Caudate nucleus (tissue), 63 donors: ENCODE measurements at places on chromosomes 4 and X.

- DNase-seq: no peak
Observed at GRCh38 chr4:36277533-36277932, 3.9 kb upstream of the DTHD1 start.

DNA sequence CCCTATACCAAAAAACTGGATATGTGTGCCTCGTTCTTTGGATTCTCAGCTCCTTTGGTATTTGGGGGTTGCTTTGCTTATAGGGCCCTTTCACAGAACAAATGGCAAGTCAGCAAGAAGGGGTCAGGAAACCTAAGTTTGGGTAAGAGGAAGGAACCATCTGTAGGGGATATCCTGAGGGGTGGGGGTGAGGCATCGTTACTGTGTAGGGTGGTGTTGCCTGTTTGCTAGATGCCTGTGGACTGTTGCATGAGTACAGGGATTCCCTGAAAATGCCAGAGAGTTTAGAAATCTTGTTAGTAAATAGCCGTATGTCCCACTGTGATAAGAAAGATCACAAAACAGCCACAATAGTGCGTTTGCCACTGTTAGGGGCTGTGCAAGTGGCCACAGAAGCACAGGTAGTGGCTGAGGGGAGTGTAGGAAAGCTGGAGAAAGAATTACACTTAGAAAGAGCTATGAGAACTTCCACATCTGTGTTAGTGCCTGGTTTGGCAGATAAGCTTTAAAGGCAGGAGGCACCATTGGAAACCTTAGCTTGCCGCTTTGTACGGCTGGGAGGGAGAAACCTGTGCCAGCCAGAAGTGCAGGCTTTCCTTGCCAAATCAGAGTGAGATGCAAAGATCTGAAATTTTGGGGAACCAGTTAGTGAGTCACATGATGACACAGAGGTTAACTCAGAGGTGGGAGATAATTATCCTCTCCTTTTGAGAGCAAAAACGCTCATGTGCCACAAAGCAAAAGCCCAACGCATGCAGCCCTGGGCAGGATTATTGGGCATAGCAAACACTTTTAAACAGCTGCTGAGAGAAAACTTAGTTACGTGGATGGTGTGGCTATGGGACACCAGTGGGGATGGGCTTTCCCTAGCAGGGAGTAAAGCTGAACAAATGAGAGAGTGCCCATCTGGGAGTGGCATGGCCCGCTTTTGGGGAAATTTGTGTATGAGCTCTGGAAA, 343.7 kb downstream of the ARAP2 start:
- no peak for DNase-seq

DNA sequence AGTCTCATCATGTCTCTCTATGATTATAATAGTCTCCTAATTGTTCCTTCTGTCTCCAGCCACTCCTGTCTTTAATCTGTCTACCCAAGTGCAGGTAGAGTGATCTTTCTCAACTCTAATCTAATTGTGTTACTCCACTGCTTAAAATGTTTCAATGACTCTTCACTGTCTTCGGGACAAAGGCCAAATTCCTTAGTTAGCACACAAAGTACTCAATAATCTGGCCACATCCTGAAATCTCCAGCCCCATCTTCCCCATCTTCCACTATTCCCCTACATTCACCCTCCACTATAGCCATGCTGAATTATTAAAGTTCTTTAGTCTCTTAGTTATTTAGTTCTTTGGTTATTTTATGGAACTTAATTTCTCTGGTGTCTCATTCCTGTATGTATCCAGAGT, 353.3 kb downstream of the OPHN1 start:
- no peak for DNase-seq

DNA sequence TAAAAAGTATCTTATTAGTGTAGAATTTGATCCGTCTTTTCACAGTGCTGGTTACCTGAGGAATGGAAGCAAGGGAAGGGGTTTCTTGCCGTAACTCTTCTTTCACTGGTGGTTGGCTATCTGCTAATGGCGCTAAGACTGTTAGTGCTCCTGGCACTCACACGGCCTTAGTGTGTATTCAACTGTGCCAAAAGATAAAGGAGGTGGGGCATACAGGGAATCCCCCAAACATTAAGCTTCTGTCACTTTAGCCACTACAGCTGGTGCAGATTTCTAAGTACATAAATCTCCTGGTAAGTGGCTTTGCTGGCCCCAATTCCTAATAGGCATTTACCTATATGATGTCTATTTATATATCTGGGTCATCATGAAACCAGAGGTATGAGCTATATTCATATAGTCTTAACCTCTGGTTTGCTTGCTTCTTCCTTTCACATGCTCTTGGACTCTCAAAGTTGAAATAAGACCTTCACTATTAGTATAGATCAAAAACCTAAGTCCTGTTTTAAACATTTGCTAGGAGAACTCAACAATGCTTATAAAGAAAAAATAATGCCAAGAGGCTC, 95.1 kb downstream of the TSPAN7 start:
- DNase-seq: no peak

DNA sequence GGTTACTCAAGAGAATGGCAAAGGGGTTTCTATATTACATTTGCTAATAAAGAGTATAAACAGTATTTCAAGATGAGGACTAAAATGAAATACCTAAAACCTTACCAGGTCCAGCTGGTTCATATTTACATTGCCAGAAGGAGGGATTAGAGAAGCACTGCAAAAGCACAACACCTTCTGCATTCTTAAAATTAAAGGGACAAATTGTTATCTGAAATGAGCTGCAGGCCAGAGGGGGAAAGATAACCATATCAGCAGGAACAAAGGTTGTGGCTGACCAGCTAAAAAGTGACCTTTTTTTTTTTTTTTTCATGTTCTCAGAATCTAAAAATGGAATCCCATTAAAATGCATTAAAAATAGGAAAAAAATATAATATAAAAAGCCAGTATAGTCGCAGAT, 39.7 kb downstream of the AFF2 start:
- no peak for DNase-seq

- DNase-seq: no peak
Observed at GRCh38 chrX:623268-623598, 7.4 kb upstream of the SHOX start.

DNA sequence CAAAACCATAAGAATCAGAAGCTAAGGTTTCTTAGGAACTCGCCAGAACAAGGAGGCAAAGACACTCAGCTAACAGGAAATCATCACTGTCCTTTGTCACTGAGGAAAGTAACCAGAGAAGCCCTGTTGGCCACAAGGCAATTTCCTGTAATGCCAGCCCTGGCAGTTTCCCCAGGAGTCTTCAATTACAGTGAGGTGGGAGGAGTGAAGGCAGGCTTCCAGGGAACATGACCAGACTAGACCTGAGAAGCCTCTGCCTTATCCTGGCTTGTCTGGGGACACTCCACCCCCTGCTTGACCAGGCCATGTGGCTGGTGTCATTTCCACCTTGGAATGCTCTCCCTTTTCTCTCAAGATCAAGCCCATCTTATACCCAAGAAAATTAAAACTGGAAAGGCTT, 125.3 kb downstream of the COL4A6 start:
- DNase-seq: no peak

DNA sequence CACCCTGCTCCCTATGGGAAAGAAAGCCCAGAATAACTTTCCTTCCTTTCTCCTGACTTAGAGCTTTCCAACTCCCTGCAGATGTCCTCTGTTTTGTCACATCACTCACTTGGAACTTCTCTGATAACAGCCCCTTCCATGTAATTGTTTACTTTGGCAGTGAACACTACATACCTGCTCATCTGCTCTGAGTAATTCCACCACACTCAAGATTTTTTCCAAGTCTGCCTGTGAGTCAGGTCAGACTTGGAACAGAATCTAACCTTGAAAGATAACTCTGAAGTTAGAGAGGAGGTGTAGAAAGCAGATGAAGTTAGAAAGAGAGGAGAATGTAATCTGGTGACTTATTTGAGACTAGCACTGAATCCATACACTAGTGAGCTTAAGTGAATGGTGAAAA, 7.4 kb downstream of the MAGEB10 start:
- DNase-seq: no peak

- DNase-seq: no peak
Observed at GRCh38 chr4:74715706-74716435, 78.5 kb downstream of the BTC start.

- DNase-seq: no peak
Observed at GRCh38 chr4:112196461-112196860, 35.1 kb upstream of the AP1AR start.

GRCh38 chr4:82140422-82140821, 233.4 kb downstream of the HNRNPD start:
- no peak for DNase-seq

- DNase-seq: no peak
Observed at GRCh38 chr4:127622921-127623796, 9.6 kb upstream of the INTU start.

- DNase-seq: no peak
Observed at GRCh38 chr4:138392751-138393308, 150.7 kb upstream of the SLC7A11 start.

DNA sequence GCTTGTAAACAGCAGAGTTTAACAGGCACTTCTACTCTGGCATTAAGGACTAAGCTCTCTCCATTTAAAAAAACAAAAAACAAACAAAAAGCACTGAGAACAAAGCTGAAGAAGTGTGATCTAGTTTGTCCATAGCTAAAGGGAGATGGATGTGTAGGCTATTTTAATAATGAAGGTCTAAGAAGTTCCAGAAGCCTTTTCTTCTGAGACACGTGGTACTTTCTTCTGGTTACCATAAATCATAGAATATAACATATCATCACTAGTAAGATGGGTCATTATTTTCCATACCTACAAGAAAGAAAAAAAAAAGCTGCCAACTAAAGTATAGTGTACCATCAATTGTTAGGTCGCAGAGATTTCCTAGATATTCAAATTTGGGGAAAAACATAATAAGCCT, 722 bp upstream of the NBDY start:
- DNase-seq: peak; percentile 0

DNA sequence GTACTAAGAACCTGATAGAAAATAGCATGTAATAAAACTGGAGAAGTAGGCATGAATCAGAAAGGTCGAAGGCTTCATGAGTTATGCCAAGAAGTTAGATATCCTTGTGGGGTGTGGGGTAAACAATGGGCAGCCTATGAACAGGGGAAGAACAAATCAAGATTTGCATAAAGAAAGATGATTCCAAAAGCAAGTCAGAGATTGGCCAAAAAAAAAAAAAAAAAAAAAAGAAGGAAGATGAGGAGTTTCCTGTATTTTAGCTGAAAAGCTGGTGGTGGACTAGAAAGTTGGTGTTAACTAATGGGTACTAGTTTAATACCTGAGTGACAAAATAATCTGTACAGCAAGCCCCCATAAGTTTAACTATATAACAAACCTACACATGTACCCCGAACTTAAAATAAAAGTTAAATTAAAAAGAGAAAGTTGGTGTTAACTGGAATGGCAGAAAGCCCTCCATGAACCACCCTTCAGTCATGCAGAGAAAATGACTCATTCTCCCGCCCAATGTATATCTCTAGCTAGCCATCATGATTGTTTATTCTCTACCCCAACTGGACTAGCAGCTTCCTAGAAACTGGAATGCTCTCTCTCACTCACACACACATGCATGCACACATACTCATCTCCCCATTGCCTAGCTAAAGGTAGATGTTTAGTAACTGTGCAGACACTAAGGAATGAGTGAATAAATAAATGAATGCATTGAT, 41.7 kb downstream of the ATP11C start:
- DNase-seq: no peak

DNA sequence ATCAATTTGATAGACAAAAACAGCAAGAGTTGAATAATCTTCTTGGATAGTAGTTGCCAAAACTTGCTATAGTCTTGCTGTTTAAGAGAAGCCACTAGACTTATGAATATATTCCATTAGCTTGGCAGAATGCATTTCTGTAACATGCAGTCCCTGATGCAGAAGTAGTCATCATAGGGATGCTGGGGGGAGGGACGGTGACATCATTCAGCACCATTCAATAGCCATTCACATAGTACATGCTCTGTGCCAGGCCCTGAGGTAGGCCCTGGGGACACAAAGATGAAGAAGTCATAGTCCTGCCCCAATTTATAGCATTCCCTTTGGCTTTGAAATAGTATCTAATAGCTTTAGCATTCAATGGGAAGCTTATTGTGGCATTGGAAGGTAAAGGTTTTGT, 185.5 kb upstream of the AFF2 start:
- DNase-seq: no peak

DNA sequence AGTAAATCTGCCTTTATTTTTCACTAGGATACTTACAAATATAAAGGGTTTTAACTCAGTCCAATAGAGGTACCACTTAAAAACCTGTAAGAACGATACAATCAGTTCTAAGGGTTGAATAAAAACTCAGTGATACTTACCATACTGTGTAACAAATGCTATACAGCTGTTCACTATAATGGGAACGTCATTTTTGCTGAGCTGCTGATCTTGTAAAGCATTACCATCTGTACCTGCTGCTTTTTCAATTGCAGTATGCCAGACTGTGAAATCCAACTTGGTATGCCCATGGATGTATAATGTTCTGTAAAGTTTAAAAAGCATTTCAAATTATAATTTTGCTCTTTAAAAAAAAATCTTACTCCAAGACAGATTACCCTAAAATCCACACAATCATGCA, 111.2 kb downstream of the ARAP2 start:
- DNase-seq: no peak

GRCh38 chrX:2767631-2768455, 16.0 kb downstream of the XG start:
- DNase-seq: no peak

- no peak for DNase-seq
Observed at GRCh38 chr4:24551492-24552289, 32.7 kb downstream of the DHX15 start.

DNA sequence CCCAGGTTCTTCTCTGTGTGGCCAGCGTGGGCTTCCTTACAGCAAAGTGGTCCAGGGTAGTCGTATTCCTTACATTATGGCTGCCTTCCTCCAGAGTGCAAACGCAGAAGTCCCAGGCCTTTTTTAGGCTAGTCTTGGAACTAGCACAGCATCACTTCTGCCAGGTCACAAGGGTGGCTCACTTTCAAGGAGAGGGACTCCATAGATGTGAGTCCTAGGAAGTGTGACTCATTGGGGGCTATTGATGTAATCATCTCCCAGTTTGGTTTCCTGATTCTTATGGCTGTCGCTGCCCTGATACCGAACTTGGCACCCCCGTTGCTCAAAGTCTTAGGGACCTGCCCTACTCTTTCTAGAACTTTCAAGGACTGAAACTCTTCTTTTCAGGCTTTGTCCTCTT, 140.0 kb downstream of the DCK start:
- DNase-seq: no peak

- DNase-seq: no peak
Observed at GRCh38 chr4:39469429-39470077, 10.7 kb downstream of the LIAS start.

GRCh38 chr4:85420831-85421230, 54.1 kb upstream of the ARHGAP24 start:
- DNase-seq: no peak

DNA sequence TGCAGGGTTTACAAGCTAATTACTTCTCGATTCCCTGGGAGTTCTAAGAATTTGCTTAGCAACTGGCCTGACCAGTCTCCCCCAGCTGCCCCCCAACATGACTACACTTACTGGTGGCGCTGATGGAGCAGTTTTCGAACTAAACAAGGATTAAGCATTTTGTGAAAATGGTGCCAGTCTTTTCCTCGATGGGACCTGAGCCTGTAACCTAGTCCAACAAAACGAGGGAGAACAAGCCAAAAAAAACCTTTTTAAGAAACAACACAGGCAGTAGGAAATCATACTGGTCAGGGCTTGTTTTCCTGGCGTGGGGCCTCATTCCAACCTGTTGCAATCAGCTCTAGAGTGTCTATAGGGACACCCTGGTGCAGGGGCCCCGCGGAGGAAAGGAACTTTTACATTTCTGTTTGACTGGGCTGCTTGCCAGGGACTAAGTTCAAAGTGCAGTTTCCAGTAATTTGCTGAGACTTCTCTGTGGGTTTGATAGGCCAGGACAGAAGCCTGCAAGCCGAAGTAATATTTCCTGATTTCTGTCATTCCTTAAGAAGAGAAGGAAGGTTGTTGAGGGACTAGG, 158.7 kb downstream of the SPRY1 start:
- peak; percentile 9 for DNase-seq

GRCh38 chrX:96432647-96433046, 252.0 kb upstream of the DIAPH2 start:
- no peak for DNase-seq
